ENCODE measurements at places on chromosomes 6 and 20.

DNA sequence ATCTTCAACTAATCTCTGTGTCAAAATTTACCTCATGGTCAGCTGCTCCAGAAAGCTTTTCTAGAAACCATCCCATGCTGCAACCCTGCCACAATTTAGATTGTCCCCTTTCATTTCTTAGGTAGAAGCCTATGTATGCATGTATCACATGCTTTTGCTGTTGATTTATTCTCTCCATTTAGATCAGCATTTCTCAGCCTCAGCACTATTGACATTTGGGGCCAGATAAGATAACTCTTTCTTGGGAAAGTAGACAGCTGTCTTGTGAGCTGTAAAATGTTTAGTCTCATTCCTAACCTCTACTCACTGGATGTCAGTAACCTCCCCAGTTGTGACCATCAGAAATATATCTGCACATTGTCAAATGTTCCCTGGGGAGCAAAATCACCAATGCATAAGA lies 99.0 kb downstream of the PLCB1 start:
- DNase-seq = no peak

DNA sequence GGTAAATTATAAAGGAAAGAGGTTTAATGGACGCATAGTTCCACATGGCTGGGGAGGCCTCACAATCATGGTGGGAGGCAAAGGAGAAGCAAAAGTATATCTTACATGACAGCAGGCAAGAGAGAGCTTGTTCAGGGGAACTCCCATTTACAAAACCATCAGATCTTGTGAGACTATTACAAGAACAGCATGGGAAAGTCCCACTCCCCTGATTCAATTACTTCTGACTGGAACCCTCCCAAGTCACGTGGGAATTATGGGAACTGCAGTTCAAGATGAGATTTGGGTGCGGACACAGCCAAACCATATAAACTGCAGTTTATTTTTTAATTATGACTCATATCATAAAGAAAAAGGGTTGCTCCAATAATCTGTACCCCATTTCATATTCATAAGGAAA lies 22.3 kb upstream of the HLA-DQA2 start:
- no peak for DNase-seq

DNA sequence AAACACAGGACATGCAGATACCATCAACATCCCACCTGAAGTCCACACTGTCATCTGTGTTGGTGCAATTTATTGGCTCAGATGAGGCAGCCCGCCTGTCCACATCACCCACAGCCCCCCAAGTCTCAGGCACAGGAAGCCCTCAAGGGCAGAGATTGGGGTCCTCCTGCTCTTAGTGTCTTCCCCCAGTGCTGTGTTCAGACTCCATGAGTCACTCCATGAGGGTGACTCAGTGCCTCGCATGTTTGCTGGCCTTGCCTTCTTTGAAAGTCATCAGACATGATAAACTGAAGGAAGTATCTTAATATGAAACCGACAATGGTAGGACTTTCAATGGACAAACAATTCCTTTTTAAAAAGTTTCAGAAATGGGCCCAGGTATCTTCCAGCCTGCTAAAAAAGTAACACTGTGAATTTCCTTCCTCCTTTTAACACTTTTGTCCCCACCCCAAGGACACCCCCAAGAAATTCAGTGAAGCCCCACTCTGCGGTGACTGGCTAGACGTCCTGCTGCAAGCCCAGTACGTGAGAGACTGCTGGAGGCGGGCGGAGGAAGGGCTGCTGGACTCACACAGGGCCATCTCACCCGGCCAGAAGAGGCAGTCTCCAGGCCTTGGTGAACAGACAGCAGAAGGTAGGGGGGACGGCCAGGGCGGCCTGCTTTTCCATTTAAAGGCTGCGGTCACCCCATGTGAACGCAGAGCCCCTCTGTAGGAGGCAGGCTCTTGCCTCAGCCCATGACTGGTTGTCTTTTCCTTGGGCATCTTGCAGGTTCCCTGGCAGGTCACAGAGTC lies 43.0 kb upstream of the KCNK16 start:
- DNase-seq = no peak

- no peak for DNase-seq
Measured at GRCh38 chr6:154891901-154892300, 103.2 kb upstream of the TIAM2 start.

DNA sequence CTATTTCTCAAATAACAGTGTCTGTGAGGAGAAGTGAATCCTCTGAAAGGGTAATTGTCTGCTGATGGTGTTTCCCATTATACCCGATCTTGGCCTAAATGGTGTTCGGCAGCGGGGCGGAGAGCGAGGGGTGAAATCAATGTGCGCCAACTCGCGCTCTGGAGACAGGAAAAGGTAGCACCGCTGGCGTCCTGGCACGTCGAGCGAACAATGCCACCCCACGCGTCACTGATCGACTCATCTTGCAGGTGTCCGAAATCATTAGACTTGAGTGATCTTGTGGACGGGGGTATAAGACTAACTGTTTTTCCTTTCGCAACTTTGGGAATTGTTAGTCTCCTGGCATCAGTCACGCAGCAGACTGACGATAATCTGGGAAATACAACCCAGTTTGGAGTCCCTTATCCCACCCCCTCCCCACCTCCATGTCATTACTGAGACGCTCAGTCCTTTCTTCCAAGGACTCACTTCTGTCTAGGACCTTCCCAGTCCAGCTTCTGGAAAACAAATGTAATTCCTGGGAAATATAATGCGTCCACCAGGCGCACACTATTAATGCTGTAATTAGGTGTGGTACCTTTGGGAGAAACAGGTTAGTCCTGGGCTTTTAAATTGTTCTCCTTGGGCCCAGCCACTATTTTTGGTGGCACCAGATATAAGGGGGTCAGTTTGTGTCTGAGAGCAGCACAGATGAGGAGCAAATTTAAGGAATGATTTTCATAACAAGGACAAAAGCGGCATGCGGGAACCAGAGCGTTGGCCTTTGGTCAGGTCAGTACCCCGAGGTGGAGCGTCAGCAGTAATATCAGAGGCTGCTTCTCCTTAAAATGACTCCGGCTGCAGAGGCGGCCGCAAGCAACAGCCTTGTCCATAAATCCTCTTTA lies 2.3 kb downstream of the LINC00237 start:
- no peak for DNase-seq

DNA sequence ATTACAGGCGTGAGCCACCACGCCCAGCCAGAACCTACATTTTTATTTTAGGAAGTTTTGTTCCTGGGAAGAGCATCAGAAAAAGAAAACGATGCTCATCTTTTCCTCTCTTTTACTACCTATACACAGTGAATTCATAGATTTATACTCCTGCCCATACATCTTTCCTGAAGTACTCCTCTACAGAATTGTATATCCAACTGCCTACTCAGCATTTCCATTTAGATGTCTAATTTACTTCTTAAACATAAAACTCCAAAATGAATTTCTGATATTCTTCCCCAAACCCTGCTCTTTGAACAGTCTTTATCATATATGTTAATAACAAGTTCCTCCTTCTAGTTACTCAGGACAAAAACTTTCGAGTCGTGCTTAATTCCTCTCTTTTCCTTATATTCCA lies 39.8 kb upstream of the RSPO3 start:
- no peak for DNase-seq

- no peak for DNase-seq
Measured at GRCh38 chr6:123925350-123925749, 121.7 kb downstream of the NKAIN2 start.

DNA sequence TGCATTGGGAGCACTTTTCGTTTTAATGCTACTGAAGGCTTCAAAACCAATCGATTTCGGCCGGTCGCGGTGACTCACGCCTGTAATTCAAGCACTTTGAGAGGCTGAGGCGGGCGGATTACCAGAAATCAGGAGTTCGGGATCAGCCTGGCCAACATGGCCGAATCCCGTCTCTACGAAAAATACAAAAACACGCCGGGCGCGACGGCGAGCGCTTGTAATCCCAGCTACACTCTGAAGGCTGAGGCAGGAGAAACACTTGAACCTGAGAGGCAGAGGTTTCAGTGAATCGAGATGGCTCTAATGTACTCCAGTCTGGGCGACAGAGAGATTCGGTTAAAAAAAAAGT lies 58.4 kb downstream of the TRIM38 start:
- no peak for DNase-seq

GRCh38 chr6:42038163-42038562 lies 12.2 kb upstream of the TAF8 start:
- DNase-seq = no peak

GRCh38 chr20:15923030-15923776 lies 650.0 kb downstream of the KIF16B start:
- no peak for DNase-seq

DNA sequence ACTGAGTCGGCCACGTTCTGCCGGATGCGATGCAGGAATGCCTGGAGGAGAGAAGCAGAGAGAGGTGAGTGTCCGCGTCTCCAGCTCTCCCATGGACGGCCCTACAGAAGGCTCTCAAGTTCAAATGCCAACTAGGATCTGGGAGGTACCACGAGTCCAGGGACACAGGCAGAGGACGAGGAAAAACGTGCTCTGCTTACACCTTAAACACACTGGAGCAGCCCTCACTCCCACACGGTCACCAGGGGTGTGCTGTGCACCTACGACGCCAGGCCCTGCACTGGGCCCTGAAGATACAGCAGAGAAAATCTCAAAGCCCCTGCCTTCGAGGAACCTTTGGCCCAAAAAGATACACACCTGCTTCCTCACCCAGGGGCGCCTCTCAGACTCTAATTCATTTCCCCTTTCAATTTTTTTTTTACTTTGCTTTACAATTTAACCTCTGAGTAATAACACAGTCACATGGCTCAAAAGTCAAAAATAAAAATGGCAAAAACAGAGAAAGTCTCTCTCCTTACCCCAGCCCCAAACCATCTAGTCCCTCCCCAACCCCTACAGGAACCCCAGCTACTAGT lies 79.9 kb downstream of the PREX1 start:
- no peak for DNase-seq

GRCh38 chr6:149190224-149190831 lies 127.2 kb upstream of the TAB2 start:
- DNase-seq = no peak

DNA sequence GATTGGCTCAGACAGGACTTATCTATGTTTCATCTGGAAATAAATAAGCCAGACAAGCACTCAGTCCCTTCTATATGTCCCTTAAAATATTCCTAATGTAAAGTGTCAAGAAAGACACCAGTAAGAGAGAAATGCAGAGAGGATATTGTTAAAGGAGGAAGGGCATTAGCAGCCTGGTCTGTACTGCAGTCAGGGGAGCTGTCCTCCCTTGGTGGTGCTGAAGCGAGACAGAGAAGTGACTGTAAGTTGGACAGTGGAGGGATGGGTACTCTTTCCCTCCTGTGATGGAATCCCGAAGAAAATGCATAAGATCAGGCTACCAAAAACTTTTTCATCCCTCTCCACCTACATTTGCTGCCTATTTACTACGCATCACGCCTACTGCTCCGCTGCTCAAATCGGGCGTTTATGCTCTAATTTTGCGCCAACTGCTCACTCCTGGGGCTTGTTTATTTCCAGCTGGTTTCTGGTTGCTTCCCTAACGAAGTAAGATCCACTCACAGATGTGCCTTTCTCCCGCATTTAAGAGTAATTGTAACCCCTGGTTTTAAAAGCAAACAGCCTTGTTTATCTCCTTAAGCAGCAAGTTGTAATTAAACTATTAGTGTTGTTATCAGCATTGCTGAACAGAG lies 35.2 kb downstream of the PHACTR1 start:
- DNase-seq = no peak

DNA sequence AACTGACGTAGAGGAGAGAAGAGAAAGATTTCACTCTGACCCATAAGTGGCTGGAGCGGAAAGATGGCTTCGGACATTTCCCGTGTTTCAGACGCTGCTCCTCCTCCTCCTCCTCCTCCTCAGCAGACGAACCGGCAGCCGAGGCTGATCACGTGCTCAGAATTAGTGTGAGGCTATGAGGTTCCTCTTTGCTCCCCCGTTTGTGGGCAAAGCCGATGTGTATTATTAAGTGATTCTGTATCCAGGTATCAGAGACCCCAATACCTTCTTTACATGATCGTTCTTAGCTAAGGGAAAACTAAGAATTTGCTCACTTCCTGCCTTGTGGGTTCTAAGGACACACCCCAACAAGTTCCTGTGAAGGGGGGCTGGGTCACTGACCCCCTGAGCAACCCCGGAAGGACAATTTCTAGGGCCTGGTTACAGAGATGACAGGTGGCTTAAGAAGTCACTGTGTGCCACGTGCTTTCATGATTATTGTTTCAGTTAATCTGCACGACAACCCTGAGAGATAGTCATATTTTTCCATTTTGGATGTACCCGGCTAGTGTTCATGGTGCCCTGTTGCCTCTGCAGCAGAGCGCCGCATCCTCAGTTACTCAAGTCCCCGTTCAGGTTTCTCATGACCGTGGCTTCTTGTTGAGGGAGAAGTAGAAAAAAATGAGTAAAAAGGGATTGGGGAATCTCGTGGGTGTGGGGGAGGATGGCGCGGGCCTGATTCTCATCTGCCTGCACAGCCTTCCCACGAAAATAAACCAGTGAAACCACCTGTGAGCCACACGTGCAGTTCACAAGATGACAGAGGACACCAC lies 671.8 kb downstream of the QKI start:
- no peak for DNase-seq

- no peak for DNase-seq
Measured at GRCh38 chr6:147156799-147157382, 47.3 kb upstream of the STXBP5 start.

DNA sequence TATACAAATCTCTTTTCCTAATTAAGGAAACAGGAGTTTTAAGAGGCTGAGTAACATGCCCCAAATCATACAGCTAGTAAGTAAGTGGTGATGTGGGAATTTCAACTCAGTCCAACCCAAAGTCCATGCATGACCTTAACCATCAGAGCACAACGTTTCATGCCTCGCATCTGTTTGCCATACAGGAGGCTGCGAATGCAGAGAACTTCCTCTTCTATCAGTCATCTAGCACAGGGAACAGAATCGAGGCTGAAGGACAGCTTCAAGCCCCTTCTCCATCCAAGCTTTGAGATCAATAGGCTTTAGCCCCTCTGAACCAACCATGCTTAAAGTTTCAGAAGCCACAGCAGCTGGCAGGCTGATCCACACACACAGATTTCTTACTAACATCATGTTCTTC lies 113.2 kb downstream of the MAFB start:
- no peak for DNase-seq

- DNase-seq = no peak
Measured at GRCh38 chr20:32727683-32728082, 15.6 kb downstream of the COMMD7 start.
